Ecto neural progenitor cell (in vitro differentiated cells): ENCODE measurements at places on chromosomes 7 and 10.

GRCh38 chr7:24863626-24864025, 106.4 kb upstream of the GSDME start:
- DNase-seq: no peak

DNA sequence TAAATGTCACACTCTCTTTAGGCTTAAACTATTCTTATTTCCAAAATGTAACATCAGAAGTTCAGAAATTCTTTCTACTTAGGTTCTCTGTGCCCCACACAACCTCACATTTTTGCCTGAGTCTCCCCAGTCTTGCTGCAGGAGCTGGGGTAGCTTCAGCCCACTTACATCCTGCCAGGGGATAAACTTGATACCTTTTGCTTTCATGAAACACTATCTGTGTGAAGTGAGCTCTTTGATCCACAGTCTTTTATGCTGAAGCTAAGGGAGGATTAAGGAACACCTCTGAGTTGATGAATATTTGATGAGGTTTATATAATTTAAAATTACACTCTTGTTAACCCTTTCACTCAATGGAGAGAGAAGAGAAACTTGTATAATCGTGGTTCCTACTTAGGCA, 341.0 kb downstream of the AUTS2 start:
- no peak for DNase-seq

DNA sequence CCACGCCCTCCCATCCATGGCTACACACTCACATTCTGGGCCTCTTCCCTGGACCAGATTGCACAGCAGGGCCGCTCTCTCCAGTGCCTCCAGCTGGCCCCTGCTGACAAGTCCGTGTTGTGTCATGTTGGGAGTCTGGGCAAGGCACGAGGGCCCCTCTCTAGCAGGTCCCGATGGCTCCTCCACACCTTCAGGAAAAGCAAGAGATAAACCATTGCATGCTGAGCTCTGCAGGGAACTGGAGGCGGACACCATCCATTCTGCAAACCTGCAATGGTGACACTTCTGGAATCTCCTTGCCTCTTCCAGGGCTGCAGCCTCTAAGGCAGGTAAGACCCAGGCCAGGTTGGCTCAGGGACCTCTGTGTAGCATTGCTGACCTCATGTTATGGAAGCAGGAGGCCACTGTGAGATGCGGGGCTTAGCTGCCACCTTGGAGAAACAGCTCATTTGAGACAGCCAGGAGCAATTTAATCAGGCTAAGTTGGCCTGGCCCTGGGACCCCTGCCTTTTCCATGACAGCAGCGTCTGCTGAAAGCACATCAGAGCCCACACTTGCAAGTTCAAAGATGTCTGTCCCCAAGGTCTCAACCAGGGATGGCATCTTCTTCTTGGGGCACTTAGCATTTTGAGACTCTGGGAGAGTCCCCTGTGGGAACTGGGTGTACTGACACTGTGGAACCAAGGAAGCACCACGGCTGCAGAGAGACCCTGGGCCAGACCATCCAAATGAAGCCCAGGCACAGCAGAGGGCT, 34.2 kb upstream of the LEP start:
- DNase-seq: peak; percentile 33

- DNase-seq: no peak
Observed at GRCh38 chr7:82404652-82405051, 38.9 kb downstream of the CACNA2D1 start.

GRCh38 chr7:84735677-84736076, 451.2 kb downstream of the SEMA3D start:
- DNase-seq: no peak

- DNase-seq: no peak
Observed at GRCh38 chr10:50398823-50399222, 147.5 kb upstream of the ASAH2 start.

- no peak for DNase-seq
Observed at GRCh38 chr7:84529480-84530205, 335.1 kb upstream of the SEMA3A start.

- DNase-seq: no peak
Observed at GRCh38 chr7:12851142-12851541, 163.7 kb downstream of the ARL4A start.

GRCh38 chr10:70233939-70234300, 691 bp upstream of the PPA1 start:
- DNase-seq: no peak

DNA sequence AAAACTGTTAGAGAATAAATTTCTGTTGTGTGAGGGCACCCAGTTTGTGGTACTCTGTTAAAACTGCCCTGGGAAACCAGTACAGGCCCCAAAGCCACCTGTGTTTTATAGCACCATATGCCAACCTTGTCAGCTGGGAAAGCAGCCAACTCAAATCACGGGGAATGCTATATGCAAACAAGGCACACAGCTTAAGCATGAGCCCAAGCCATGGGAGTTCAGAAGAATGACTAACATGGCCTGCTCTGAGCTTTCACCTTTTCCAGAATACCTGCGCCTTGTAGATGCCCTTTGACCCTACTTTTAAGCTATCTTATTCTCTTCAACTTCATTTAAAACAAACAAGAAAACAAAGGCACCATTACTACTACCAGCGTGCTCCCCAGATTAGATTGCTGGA, 5.5 kb upstream of the SLC25A13 start:
- no peak for DNase-seq

- no peak for DNase-seq
Observed at GRCh38 chr10:102599565-102600327, 44.5 kb upstream of the TRIM8 start.

GRCh38 chr10:32323051-32323450, 23.9 kb downstream of the EPC1 start:
- DNase-seq: no peak

DNA sequence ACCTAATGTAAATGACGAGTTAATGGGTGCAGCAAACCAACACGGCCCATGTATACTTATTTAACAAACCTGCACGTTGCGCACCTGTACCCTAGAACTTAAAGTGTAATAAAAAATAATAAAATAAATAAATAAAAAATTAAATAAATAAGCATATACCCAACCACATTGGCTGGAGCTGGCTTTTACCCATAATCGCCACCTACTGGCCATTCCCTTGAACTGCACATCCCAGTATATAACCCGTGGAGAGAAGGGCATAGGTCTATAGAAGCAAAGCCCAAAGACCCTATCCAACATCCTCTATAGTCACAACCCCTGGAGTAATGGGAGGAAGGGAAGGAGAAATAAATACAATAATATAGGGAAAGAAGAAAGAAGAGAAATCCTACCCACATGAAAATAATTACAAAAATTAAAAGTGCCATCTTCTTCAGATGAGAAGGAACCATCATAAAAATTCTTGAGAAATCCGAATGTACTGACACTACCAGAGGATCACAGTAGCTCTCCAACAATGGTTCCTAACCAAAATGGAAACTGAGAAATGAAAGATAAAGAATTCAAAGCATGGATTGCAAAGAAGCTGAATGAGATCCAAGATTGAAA, 65.6 kb downstream of the TWIST1 start:
- no peak for DNase-seq

GRCh38 chr7:37393476-37393875, 55.2 kb downstream of the ELMO1 start:
- DNase-seq: no peak

DNA sequence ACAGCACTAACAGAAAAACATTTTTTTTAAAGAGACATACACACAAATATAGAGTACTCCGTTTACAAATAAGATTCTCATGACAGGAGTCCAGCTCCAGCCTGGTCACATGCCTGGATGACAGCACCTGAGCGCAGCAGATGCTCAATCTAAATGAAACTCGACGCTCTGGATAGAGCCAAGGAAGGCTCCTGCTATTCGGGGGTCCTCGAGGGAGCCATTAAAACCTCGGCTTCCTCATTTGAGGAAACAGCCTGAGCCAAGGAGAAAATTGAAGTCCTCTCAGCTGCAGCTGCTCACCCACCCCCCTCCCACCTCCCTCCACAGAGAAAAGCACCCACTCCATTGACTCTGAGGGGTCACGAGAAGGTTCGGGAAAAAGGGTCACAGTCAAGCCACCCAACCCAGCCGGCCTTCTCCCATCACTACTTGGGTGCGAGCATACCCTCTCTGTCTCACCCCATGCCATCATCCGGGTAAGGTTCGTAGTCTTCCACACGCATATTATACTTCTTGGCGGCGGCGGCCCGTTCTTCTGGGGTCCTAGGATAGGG, 673 bp downstream of the NDUFB8 start:
- DNase-seq: no peak

- DNase-seq: no peak
Observed at GRCh38 chr7:136741941-136742340, 126.5 kb upstream of the CHRM2 start.

GRCh38 chr7:22801912-22802311, 20.7 kb downstream of the TOMM7 start:
- DNase-seq: no peak

- DNase-seq: no peak
Observed at GRCh38 chr10:49598164-49598856, 11.8 kb upstream of the SLC18A3 start.

DNA sequence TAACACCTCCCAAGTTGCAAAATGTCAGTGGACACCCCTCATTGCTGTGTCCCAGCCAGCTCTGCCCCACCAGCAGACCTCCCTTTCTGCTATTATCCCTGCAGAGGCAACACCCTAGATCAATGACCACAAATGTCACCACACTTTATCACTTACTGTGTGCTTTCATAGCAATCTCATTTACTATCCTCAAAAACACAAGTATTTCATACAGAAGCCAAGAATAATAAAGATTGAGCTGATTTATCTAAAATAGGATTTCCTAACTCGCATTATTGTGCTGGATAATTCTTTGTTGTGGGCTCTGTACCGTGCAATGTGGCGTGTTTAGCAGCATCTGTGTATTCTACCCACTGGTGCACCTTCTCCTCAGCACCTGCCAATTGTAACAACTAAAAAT, 13.2 kb upstream of the ABCB5 start:
- DNase-seq: no peak

DNA sequence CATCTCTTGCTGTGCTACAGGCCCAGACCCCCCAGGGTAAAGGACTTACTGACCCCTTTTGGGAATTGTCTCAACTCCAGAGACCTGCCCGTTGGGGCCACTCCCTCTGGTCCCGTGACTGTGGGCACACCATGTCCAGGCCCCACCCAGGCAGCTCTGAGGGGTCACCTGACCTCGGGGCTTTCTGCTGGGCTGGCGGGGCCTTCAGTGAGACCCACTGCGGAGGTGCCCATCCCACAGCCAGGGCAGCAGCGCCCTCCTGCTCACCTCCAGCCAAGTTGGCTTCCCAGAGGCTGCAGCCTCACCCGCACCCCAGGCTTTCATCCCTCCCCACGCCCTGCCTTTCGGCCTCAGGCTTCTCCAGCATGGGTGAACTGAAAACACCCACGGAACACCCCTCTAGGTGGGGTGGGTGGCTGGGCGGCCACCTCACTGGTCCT, 147.2 kb downstream of the DNAJB6 start:
- DNase-seq: no peak

DNA sequence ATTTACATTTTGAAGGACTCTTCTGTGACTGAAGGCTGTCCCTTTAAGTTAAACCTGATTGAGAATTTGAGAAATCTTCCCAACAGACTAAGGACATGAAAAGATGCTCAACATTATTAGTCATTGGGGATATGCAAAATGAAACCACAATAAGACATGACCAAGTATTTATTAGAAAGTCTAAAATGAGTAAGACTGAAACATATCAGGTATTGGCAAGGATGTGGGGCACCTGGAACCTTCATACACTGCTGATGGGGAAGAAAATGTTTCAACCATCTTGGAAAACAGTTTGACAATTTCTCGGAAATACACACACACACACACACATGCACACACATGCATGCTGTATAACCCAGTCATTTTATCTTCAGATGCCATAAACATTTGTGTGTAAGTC, 132.1 kb upstream of the CDK6 start:
- no peak for DNase-seq

GRCh38 chr10:45418417-45418848, 44.4 kb downstream of the ALOX5 start:
- no peak for DNase-seq

DNA sequence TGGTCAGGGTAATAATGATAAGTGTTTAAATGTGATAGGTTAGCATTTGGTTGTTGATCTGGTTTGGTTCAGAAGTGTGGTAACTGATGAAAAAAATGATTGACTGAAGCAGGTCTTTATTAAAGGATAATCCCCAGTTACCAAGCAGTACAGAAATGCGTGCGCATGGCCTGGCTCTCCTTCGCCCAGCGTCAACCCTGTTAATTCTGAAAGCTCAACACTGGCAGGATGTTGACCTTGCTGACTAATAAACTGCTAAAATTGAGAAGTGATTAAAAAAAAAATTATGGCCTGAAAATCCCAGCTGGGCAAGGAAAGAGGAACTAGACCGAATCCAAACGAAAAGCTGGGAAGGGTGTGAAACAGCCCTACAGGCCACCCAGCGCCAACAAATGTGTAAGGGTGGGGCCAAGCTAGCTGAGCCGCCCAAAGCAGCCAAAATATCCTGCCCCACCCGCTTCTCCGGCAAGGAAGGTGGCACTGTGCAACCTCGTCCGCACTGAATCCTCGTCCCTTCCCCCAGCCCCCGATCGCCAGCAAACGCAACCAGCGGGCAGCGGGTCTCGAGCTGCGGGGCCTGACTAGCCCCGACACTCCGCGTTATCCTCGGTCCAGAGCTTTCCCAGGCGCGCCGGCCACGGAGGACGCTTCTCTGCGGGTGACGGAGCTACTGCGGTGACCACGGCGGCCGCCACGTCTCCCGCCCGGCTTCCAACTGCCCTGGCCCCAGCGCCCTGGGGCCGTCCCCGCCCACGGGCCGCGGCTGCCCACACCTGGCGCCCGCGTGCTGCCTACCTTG, 561 bp downstream of the SHTN1 start:
- peak; percentile 73 for DNase-seq

GRCh38 chr7:92340016-92340415, 94.2 kb downstream of the ANKIB1 start:
- no peak for DNase-seq

GRCh38 chr7:23287612-23288011, 11.5 kb upstream of the MALSU1 start:
- no peak for DNase-seq

GRCh38 chr10:35251373-35252100, 84.8 kb upstream of the CCNY start:
- no peak for DNase-seq

- no peak for DNase-seq
Observed at GRCh38 chr10:29229258-29229705, 59.6 kb upstream of the LYZL1 start.

DNA sequence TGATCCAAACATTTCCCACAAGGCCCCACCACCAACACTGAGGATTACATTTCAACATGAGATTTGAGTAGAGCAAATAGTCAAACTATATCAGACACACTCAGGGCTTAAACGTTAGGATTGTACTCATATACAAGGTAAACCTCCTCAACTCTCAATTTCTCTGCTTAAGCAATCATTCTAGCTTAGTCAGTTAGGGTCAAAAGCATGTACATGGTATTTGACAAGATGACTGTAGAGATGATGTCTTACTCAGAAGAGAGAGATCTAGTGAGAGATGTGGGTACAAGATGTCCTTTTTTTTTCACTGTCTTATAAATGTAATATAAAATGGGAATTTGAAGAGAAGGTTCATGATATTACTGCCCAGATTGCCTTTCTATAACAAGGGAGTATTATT, 270.1 kb downstream of the PRKG1 start:
- no peak for DNase-seq

- DNase-seq: no peak
Observed at GRCh38 chr7:30247541-30248401, 36.6 kb upstream of the ZNRF2 start.
